NCI-H187 (cell line): ENCODE measurements at places on chromosomes 7 and 10.

GRCh38 chr7:98701372-98701771, 84.3 kb downstream of the NPTX2 start:
- DNase-seq, result no peak

- DNase-seq, result no peak
Observed at GRCh38 chr10:126536148-126536547, 134.3 kb downstream of the C10orf90 start.

DNA sequence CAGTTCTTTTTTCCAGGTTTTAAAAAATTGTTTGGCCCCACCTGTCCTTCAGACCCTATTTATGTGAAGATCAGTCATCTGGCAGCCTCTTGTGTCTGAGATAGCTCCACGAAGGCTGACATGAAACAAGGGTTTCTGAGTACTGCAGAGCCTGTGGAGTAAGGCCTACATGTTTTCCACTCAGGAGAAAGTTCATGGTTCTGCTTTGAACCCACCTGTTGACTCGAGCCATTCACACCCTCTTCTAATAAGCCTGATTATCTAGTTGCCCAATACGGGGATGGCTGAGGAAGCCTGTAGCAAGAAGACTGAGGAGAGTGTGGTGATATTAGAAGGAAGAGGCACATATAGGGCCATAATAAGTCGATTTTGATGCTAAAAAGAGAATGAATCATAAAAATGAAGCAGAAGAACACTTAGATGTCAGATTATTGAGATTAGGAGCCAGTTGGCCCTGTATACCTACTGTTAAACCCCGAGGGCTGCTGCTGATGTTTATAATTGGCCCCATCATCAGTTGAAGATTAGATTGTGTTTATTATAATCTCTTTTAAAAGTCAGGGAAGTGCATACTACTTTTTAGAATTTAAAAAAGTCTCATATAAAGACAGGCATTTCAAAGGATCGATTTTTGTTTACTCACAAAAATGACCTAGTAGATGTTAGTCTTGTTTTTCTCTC, 109.4 kb downstream of the CDK14 start:
- no peak for DNase-seq

GRCh38 chr10:75379212-75379724, 22.3 kb downstream of the ZNF503 start:
- no peak for DNase-seq

DNA sequence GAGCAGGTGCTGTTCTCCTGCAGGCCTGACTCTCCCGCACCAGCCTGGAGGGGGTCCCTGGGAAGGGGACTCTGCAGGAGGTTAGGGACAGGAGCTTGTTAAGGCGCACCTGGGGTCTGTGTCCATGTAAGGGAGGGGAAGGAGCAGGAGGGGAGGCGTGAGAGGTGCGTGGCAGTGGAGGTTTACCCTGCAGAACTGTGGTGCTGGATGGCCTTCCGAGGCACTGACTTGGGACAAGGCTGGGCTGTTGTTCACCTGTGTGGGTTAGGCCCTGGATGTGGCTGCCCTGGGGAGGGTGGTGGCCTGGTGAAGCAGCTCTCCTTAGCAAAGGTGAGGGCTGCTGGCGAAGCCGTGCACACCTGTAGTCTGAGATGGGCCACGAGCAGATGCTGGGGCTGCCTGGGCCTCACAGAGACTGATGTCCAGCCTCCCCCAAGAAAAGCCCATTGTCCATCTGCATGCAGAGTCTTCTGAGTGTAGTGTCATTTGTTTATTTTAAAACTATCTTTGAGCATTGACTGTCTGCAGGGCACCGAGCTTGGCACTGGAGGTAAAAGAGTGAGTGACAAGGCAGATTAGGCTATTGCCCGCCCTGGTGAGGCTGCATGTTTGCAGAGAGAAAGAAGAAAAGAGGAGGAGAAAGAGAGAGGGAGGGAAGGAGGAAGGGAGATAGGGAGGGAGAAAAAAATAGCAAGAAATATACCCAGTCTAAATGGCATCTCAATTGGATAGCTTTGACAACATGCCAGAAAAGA, 225.3 kb downstream of the GLRX3 start:
- DNase-seq, result no peak

DNA sequence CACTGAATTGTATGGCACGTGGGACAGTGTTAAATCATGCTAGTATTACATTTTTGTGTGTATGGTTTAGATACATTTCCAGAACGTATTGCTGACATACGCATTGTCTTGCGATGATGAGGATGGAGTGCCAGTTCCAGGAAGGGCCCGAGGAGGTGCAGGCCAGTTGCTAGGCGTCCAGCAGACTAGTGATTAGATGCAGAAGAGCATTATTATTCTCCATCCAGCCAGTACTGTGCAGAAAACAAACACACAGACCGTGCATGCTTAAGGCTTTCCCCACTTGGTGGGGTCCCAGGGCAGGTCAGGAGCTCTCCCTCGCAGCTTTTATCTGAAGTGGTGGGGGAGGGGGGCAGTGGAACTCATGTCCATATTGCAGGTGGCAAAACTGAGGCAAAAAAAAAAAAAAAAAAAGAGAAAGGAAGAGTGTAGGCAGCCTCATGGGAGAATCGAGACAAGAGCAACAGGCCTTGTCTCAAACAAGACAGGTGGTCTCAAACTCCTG, 189.2 kb downstream of the CAMK1D start:
- no peak for DNase-seq

DNA sequence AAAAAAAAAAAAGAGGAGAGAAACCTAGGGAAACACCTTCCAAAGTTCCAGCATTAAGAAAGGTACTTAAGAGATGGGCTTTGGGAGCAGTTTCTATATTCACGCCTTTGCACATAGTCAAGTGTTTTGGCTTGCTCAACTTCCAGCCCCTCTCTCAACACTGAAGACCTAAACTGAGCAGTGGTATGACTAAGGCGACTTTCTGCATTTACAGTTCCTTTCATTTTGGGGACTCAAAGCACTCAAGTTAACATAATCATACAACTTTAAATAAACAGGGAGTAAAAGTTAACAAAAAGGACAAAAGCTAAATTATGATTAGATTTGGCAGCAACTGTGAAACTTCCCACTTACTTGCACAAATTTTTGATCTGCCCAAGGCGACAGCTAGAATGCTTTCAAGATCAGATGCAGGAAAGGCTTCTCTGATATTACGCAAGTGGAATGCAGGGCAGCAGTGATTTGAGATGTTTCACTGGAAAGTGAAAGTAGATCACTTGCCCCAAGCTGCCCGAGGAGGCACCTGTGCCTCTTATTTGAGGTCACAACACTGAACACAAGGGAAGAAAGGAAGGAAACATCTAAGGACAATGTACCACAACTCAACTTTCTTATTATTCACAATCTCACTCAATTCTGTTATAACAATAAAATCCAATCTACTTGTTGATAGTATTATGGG, 199.5 kb downstream of the SKAP2 start:
- DNase-seq, result peak; percentile 8

DNA sequence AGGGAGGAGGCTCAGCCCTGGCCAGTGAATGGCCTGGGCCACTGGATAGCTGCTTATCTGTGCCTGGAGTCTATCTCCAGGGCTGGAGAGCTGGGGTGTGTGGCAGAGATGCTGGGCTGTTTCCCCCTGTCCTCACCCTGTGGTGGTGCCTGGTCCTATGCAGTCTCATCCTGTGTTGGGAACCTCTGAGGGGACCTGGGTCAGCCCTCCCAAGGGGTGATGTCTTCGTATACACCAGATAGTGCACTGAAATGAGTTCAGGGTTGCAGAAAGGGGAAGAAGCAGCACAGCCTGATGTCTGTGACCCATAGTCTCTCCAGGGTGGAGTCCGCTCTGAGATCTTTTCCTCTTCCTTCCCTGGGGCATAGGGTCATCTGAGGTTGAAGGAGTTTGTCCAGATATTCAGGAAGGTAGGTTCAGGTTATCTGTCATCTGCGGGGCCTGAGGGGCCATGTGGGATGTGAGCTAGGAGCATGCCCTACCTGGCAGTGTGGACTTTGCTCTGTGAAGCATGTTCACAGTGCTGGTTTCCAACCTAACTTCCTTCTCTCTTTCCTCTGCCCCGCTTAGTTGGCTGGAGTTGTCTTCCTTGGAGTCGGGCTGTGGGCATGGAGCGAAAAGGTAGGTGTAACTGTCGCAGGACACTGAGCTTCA, 33.4 kb upstream of the SH2D4B start:
- no peak for DNase-seq

GRCh38 chr7:21763818-21764217, 181.9 kb downstream of the CDCA7L start:
- no peak for DNase-seq

- DNase-seq, result peak; percentile 51
Observed at GRCh38 chr10:111076191-111076681, 593 bp upstream of the ADRA2A start.

DNA sequence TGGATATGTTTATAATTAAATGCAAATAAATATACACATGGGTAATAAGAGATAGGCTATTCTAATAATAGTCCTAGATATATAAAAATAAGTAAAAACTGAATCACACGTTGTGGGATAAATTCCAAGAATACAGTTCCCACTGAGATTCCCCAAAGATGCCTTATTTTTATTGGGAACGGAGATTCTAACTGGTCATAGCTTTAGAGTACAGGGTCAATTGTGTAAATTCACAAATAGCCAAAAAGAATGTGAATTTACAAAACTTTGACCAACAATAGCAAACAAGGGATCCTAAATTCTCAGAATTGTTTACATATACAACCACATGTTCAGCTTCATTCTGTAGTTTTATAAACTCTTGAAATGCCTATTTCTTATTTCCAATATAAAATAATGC, 65.0 kb downstream of the VSTM4 start:
- DNase-seq, result no peak

DNA sequence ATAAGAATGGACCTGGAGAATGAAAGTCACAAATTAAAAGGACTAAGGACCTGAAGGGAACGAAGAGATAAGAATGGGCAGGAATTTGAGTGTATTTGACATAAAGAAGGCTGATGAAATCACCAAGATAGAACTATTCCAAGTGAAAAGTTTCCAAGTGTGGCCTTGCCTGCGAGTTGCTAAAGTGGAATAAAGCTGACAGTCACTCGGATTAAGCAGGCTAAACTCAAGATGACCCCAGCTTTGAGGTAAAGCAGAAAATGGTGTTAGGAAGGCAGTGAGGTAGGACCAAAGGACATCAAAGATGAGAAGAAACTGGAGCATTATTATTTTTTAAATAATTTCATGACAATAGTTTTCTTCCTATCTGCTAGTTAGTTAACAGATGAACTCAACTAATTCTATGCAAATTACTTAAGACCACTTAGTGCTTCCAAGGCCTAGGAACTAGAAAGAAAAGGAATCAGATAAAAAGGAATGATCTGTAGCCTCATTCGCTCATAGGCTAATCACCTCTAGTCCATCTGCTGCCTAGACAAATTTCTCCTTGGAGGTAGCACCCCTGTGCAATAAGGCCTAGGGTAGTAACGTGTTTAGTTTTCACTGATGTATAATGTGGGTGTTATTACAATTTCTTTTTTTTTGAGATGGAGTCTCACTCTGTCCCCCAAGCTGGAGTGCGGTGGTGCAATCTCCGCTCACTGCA, 34.5 kb downstream of the EZH2 start:
- DNase-seq, result no peak

DNA sequence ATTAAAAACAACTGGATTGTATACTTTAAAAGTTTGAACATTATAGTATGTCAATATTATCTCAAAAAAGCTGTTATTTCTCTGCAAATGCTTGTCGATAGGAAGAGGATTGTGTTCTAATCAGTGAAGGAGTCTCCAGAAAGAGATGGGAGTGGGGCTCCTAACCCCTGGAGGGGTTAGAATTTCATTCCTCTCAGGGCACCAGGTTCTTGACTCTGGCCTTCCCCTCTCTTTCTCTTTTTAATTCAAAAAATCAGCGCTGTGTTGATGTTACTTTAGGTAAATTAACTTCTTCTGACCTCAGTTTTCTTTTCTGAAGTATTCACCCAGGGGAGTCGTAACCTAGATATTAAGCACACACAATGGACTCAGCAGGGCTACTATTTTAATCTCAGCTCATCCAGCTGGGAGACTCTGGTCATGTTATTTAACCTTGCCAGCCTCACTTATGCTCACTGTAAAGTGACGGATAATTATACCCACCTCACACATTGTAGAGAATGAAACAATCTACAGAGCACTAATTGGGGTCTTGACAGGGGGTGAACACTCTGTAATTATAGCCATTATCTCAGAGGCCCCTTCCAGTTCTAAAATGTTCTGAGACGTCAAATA, 59.4 kb downstream of the GCC1 start:
- DNase-seq, result no peak

GRCh38 chr10:74049955-74050354, 52.0 kb downstream of the VCL start:
- DNase-seq, result no peak

- DNase-seq, result no peak
Observed at GRCh38 chr7:158108646-158109293, 478.9 kb downstream of the PTPRN2 start.

DNA sequence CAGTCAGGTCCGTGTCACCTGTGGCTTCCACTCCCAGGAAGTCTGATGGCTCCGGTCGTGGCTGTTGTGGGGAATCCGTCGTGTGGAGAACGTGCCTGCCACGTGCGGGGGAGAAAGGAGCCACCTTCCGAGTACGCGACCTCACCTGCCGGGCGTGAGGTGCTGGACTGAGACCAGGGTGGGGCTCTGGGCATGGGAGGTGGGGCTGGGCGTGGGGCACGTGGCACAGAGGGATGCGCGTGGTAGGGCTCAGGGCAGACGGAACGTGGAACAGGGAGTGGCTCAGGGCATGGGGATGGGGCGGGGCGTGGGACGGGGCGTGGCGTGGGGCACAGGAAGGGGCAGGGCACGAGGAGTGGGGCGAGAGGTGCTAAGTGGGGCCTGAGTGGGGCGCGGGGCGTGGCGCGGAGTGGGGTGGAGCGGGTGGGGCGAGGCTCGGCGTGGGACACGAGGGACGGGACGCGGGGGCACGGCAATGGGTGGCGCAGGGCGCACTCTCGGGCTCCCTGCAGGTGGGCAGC, 64.8 kb downstream of the C10orf143 start:
- no peak for DNase-seq

DNA sequence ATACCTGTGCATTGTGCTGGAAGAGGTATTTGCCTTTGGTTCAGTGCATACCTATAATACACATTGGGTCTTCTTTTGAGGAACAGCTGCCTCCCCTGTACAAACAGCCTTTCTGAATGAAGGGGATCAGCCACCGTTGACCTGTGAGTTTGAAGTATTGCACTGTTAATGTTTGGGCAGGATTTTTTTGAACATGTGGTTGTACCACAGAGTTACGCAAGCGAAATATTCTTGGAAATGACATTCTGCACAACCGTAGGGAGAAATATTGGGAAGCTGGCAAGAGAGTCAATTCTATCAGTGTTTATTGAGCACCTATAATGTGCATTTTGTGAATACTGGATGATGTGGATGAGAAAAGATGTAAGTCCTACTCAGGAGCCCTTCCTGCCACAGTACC, 270.6 kb downstream of the AUTS2 start:
- no peak for DNase-seq
